ENCODE measurements at places on chromosomes 1 and 21. TPM values are rescaled to one million over a fixed set of nuclear protein-coding genes. Genes with fewer than 3 reads are reported as not detected.

CBS gene
- total RNA-seq: 87.2 TPM

PSMD4 gene
- 170 TPM for total RNA-seq

PRDX6 gene
- total RNA-seq: 157 TPM

PEF1 gene
- 42.2 TPM for total RNA-seq

SPRR2A gene
- not detected for total RNA-seq

GRCh38 chr1:234272656-234273312, 100.5 kb upstream of the COA6 start:
- no peak for DNase-seq

GRCh38 chr21:44530903-44531605, 8.9 kb downstream of the KRTAP10-1 start:
- DNase-seq: peak; percentile 36

DNA sequence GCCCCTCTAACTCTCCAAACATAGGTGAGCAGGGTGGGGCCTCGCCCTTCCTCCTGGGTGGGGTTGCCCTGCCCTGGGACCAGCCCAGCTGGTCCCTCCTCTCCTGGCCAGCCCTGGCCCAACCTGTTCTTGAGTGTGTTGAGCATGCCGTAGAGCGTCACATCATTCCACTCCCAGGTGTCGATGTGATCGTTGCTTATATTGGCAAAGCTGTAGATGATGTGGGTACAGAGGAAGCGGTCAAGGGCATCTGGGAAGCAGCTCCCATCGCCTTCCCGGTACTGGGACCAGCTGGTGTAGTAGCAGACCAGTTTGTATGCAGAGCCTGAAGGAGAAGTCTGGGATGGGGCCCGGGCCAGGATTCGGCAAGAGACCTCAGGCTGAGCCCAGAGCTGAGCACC, 1.4 kb downstream of the CHI3L1 start:
- no peak for DNase-seq

DNA sequence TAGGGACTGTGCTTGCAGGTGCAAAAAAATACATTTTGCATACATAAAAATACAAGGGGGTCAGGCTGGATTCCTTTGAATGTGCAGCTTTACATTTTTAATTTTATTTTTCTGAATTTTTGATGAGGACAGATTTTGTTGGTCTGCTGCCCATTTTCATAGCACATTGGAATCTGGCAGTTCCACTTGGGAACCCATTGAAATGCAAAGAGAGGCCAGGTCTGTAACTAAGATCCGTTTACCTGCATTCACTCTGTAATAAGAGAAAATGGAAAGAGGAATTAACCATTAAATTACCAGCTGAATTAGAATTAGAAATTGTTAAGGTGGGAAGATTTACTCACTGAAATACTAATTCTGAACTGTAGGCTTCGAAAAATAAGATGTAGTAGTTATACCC, 221.6 kb downstream of the DAB1 start:
- DNase-seq: no peak

GRCh38 chr1:91696321-91696720, 189.6 kb downstream of the TGFBR3 start:
- no peak for DNase-seq

GRCh38 chr1:42851960-42852607, 5.7 kb downstream of the ZNF691 start:
- DNase-seq: no peak

DNA sequence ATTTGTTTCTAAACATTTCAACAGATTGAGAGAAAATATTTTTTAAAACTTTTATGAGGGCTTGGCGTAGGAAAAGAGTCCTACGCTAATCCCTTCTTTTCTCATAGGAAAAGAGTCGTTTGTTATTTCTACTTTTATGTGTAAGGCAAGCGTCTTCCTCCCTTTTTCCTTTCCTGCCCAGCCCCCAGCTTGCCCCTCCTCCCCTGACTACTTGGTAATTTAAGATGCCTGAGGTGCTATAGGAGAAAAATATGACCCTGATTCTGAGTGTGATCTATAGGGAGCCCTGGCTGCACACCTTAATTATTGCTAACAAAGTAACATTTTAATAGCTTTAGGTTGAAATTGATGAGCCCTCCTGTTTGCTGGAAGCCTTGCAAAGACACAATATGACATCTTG, 373.6 kb downstream of the PBX1 start:
- DNase-seq: no peak

DNA sequence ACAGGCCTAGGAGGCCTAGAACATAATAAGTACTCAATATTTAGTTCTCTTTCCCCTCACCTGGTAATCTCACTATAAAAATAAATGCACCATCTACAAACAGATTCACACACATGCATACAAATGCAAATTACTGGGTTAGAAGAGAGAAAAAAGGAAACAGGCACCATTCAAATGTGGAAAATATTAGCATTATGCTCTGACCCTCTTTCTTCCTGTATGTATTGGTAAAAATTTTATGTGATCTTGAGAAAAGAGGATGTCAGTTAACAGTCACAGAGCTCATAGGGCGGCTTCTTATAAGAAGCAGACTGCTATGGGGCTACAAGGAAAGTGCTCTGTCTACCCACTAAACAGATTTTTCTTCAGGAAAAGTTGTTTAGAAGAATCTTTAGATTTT, 565.4 kb downstream of the LMO4 start:
- no peak for DNase-seq

- no peak for DNase-seq
Measured at GRCh38 chr1:3733883-3734589, 18.2 kb upstream of the CCDC27 start.

DNA sequence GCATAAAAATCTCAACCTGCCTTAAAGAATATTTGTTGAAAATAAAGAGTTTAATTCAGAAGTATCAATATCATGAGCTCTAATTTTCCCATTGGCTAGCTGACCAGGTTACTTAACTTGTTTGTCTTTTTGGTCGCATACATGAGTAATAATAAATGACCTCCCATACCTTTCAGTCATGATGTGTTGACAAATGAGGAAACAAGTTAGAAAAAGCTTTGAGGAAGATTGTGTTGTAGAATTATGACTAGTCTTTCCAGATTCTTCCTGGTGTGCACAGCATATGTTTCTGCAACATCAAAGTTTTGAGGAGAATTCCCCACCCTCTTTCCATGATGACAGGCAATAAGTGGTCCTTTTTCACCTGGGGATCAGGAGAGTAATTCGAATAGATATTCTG, 17.6 kb upstream of the PAPPA2 start:
- DNase-seq: no peak

DNA sequence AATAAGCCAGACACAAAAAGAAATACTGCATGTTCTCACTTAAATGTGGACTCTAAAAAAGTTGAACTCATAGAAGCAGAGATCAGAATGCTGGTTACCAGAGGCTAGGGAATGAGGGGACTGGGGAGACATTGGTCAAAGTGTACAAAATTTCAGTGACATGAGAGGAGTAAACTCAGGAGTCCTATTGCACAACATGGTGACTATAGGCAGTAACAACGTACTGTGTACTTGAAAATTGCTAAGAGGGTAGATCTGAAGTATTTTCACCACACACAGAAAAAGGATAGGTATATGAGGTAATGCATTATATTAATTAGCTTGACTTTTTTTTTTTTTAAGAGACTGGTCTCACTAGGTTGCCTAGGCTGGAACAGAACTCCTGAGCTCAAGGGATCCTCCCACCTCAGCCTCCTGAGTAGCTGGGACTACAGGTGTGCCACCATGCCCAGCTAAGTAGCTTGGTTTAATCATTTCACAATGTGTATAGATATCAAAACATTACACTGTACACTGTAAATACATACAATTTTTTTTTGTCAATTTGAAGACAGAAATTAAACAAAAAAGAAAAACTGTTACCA, 7.4 kb downstream of the ZNF496 start:
- no peak for DNase-seq
